ENCODE measurements at places on chromosomes 16 and 17.
A peak's percentile ranks its signal among the peaks of the same experiment; 100 is the strongest.

- DNase-seq = no peak
These were observed 6.2 kb upstream of the ACTG1 start for GRCh38 chr17:81518785-81519283.

GRCh38 chr16:15961571-15962090, 12.2 kb downstream of the ABCC1 start:
- no peak for DNase-seq

DNA sequence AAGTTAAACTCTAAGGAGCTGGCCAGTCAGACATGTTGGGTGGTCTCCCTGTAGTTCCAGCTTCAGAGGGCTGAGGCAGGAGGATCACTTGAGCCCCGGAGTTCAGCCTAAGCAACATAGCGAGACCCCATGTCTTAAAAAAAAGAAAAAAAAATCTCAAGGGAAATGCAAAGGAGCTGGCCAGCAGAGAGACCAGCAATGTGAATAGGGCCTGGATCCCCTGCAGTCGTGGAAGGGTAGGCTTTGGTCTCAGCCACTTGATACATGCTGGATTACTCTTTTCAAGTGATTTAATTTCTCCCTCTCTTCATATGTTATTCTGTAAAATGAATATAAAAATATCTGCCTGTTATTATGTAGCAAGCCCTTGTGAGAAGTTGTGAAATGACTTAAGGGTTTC, 207.7 kb downstream of the SPECC1 start:
- DNase-seq = no peak

- DNase-seq = peak; percentile 34
These were observed 5.6 kb downstream of the GLG1 start for GRCh38 chr16:74601126-74601871.

DNA sequence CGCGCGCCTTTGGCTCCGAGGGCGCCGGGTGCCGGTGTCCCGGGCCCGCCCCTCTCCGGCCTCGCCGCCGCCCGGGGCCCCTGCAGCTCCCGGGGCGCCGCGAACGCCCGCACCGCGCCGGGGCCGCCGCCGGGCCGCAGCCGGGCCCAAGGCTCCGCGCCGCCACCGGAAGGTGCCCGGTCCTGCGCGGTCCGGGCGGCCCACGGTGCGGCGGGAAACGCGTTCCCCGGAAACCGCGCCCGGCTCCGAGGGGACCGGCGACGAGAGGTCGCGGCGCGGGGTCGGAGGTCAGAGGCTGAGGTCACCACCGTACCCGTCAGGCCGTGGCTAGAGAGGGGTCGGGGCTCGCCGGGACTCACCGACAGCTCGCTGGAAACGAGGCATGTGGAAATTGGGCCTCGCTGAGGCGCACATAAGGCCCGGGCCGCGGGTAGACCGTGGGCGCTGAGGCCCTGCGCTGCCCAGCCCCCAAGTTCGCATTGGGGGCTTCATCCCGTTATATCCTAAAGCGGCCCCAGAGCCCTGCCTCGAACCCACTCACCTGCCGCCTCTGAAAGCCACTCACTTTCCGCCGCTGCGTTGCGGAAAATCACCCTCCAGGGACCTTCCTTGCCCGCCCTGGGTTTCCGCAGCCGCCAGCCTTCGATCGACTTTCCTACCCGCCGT, at the start of gene DUS1L:
DUS1L (minus strand) TSS at position 167 of the 666 bp plus-strand sequence. CDS start 745 bp downstream, outside the sequence.
- DNase-seq = peak; percentile 52

DNA sequence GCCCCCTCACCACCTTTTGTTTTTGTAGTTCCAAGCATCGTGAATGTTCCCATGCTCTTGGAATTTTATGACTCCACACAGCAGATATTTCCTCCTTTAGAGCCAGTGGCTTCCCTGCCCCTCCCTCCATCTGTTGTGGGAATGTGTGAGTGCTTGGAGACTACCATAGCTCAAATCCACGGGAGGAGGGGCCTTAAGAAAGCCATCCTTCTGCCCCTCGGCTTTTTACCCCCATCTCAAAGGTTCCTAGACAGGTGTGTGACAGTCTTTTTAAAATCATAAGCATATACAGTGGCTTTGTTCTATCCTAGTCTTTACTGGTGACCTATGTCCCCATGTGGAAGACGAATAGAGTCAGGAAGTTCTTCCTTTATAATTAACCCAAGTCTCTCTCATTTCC, 47.2 kb downstream of the YPEL2 start:
- no peak for DNase-seq

- no peak for DNase-seq
These were observed 87.0 kb downstream of the MGAT5B start for GRCh38 chr17:76955191-76955590.

- DNase-seq = no peak
These were observed 66.6 kb downstream of the CNTNAP4 start for GRCh38 chr16:76343769-76344168.

DNA sequence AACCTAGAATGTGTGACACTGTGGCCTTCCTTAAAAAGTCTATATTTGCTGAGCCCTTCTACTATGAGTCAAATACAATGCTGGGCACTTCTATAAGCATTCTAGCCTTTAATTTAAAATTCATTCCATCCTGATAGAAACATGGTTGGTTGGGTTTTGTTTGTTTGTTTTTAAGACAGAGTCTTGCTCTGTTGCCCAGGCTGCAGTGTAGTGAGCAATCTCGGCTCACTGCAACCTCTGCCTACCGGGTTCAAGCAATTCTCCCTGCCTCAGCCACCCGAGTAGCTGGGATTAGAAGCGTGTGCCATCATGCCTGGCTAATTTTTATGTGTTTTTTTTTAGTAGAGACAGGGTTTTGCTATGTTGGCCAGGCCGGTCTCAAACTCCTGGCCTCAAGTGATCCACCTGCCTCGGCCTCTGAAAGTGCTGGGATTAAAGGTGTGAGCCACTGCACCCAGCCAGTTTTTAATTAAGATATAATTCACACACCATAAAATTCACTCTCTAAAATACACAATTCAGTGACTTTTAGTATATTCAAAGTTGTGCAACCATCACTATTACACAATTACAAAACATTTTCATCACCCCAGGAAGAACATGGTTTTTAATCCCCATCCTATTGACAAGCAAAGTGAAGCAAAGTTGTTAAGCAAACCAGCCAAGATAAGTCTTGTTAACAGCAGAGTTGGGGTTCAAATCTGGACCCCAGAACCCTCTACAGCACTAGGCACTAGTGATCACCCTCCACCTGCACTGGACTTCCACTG, 42.8 kb downstream of the CMTM4 start:
- no peak for DNase-seq

- no peak for DNase-seq
These were observed 23.0 kb downstream of the SLC35G3 start for GRCh38 chr17:35170968-35171771.

DNA sequence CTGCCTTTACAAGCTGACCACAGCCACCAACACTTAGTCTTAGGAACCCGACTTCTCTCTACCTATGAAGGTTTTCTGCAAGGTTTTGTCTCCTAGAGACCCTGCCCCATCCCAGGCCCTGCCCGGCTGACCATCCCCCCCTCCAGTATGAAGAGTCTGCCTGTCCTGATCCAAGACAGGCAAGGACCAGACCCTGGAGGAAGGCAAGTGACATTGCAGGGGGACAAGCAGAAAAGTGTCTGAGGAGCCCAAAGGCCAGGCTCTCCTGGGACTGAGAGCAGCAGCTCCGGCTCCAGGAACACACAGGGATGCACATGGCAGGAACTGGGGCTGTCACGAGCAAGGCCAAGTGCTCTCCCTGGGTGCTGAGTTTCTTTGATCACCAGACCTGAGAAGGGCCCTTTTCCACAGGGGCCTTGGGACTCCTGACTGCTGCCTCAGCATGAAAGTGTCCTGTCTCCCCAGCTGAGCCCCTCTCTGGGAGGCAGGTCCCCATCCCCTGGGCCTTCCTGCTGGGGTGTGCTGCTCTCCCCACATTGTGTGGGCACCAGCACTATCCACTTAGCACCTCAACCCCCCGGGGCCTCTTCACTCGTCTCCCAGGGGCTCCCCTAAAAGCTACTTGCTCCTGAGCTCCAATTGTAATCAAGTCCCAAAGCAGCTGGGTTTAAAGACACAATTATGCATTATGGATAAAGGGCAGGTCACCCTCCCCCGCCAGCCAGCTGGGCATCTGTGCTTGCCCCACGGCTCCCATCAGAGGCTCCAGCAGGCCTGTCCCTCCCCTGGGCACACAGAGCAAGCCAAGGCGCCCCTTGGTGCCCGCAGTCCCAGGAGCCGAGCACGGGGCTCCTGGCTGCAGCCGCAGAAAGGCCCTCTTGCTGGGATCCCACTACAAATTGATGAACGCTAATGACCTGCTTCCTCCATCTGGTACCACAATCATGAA, 11.6 kb upstream of the CACNG4 start:
- DNase-seq = no peak

- DNase-seq = no peak
These were observed 59.3 kb downstream of the CENPV start for GRCh38 chr17:16293931-16294330.

DNA sequence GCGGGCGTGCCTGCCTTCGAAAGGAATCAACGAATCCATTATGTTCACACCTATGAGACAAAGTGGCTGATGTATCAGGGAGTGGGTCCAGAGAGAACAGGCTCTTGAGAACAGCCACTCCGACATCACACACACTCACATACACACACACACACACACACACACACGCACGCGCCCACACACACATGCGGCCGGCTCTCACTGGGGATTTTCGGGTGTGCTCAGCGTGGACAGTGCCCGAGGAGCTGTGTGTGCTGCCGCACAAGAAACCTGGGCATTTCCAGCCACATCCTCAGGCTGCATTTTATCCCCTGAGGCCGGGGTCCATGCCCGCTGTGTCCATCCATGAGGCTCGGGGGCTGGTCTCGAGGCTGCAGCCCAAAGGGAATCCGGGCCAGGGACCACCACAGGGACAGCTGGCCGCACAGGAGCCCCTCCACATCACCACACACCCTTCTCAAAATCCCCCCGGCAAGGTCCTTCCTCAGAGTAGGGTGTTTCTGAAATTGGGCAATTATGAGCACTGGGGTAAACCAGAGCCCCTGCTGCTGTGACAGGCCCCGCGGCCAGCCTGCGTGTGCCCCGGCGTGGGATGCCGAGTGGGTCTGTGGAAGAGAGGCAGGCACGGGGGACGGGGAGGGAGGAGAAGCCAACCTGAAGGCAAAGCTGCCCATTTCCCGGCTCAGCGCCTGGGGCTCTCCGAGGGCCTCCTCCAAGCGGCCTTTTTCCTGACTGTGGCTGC, 24.8 kb downstream of the MRM3 start:
- DNase-seq = no peak

- DNase-seq = no peak
These were observed 35.8 kb downstream of the MRTFB start for GRCh38 chr16:14106961-14107360.

DNA sequence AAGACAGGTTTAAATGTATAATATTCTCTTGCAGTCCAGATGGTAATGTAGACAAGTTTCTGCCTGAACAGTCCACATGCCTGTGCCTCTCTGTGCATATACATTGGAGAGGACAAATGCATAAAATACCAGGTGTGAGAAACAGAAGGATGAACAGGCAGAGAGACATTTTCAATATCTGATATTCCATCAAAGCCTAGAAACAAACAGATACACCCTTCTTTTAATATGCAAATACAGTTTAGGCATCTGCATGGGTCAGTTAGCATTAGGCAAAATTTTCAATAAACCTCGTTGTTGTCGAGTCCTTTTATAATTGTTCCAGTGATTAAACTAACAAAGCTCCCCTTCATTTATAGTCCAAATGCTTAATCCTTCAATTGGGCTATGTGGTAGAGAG, 897 bp downstream of the OMG start:
- DNase-seq = no peak

- DNase-seq = no peak
These were observed 29.3 kb upstream of the TNFRSF13B start for GRCh38 chr17:17001076-17001777.

GRCh38 chr16:2151188-2152091, 3.0 kb downstream of the RAB26 start:
- DNase-seq = no peak

DNA sequence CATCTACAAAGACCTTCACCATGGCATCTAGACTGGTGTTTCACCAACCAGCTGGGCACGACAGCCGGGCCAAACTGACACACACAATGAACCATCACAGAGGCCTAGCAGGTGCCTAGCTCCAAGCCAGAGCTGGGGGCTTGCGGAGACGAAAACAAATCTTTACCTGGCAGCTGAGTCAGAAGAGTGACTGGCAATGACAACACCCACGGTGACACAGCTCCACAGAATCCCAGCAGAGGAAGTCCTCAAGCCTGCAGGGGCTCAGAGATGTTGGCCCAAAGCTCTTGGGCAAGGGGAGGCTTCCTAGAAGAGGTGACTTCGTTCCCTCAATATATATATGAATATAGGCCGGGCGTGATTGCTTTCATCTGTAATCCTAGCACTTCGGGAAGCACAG, 5.1 kb downstream of the MMP25 start:
- DNase-seq = no peak

DNA sequence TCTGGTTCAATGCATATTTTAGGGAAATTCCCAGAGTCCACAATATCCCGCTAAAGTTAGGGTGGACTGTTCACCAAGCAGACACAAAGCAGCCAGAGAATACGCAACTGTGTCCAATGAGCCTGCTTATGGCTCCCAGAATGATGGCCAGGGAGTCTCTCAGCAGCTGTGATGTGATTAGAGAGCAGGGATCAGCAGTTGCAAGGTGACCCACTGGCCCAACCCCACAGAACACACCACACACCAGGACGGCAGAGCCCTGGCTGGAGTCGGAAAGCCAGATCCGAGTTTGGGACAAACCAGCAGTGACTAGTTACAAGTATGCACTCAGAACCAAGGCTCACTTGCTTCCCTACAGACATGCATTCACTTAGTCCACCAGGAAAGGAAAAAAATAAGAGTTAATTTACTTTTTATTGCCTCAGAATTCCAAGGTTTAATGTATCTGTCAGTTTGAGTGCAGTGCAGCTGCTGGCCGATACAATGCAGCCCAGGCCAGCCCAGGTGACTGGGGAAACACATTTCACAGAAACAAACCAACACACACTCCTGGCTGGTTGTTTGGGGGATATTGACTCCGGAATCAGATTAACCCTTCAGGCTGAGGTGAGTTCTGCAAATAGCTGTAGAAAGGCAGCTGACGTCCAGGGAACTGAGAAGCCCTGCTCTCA, 121.7 kb downstream of the HIC1 start:
- no peak for DNase-seq

- no peak for DNase-seq
These were observed 789 bp upstream of the TERF2 start for GRCh38 chr16:69386596-69386995.

- DNase-seq = no peak
These were observed 33.0 kb downstream of the PITPNM3 start for GRCh38 chr17:6523330-6523729.

- DNase-seq = no peak
These were observed 148.9 kb downstream of the ITFG1 start for GRCh38 chr16:47311738-47312505.

DNA sequence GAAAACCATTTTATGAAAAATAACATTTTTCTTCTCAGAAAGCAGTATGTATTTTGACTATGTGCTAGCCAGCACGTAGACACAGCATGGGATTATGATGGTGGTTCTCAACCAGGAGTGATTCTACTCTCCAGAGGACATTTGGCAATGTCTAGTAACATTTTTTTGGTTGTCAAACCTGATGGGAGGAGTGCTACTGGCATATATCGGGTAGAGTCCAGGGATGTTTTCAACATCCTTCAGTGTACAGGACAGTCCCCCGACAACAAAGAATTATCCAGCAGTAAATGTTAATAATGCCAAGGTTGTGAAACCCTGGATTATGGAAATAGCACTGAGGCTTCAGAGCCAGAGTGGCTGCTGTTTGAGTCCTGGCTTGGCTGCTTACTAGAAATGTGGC, 27.7 kb downstream of the AP2B1 start:
- no peak for DNase-seq

- DNase-seq = no peak
These were observed 16.1 kb upstream of the UBTF start for GRCh38 chr17:44235583-44235936.
